ENCODE measurements at places on chromosomes 11 and 22.

DNA sequence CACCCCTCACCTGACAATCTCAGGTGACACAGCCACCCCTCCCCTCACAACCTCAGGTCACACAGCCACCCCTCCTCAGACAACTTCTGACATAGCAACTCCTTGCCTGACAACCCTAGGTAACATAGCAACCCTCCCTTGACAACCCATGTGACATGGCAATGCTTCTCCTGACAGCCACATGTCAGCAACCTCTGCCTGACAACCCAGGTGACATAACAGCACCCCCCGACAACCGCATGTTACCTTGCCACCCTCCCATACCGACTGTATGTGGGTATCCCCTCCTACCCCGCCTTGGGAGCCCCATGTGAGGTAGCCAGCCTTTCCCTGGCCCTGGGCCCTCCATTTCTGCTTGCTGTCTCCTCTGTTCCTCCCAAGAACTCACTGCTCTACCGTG, 77.7 kb upstream of the B3GAT1 start:
- no peak for DNase-seq

- DNase-seq = no peak
These were observed 418.6 kb downstream of the FAM181B start for GRCh38 chr11:82315093-82315492.

DNA sequence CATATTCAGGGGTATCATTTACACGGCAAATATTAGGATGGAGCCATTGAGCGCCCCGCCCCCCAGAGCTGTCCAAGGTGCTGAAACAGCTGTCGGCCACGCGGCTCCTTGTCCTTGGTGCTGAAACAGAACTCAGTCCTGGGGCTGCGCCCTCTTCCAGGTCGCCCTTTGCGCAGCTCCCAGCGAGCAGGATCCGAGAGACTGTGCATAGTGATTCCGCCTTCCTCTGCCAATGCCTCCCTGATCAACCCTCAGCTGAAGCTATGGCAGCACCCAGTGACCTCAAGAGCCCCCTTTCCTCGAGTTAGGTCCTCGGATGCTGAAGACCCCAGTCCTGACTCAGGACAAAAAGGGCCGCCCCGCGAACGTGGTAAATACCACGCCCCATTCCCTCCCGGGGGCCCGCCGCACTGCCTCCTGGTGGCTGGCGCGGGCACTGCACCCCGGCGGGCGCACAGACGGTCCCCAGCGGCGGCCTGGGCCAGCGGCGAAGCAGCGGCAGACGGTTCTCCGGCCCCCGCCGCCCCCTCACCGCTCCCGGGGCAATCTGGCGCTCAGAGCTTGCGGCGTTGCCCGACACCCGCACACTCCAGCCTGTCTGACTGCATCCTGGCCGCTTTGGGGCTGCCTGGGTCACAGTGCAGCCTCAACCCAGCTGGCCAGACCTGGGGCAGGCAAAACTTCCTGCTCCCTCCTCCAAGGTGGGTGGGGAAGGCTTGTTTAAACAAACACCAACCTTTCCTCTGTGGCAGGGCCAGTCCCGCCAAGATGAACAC, 13.4 kb downstream of the SYT7 start:
- DNase-seq = peak; percentile 29

- no peak for DNase-seq
These were observed 57.4 kb downstream of the CHST1 start for GRCh38 chr11:45607995-45608394.

GRCh38 chr11:9210922-9211320, 54.2 kb downstream of the DENND5A start:
- no peak for DNase-seq

DNA sequence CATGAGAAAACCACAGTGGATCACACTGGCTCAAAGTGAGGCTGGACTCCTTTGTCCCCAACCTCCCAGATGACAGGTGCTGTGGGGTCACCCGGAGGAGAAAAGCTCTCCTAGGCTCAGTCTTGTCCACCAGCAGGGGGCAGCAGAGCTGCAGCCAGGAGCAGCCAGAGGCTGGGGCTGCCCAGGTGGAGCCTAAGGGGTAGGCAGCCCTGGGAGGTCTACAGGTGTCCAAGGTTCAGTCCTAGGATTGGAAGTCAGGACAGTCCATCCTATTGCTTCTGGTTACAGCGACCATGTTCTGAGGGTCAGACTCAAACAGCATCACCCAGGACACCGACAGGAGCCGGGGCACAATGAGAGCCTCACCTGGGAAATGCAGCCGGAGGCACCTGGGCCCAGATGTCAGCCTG, 77.6 kb upstream of the IGLL5 start:
- DNase-seq = no peak

GRCh38 chr11:115338476-115338875, 165.7 kb downstream of the CADM1 start:
- no peak for DNase-seq

DNA sequence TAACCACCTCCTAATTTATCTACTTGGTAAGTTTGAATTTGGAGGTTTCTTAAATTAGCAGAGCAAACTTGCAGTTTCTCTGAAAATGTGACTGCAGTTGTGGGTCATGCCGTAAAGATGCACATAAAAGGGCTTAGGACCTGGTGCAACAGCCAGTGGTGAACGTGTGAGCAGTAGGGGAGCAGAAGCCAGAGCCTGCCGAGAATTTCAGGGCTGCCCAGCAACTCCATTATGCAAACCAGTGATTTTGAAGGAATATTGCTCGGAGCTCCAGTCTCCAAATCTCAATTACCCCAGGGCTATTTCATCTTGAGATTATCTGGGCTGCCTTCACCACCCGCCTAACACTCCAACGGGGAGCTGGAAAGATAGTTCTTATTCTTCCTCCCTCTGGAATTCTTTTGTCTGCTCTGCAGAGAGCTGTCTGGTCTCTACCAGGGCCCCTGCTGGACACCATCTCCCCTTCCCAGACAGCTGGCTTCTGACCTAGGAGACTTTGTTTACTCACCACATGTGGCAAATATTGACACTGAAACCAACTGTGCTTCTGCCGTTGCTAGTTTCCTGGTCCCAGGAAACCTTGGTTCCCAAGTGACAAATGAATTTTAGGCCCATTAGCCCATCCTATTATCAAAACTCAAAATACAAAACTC, 93.9 kb downstream of the DSCAML1 start:
- no peak for DNase-seq

DNA sequence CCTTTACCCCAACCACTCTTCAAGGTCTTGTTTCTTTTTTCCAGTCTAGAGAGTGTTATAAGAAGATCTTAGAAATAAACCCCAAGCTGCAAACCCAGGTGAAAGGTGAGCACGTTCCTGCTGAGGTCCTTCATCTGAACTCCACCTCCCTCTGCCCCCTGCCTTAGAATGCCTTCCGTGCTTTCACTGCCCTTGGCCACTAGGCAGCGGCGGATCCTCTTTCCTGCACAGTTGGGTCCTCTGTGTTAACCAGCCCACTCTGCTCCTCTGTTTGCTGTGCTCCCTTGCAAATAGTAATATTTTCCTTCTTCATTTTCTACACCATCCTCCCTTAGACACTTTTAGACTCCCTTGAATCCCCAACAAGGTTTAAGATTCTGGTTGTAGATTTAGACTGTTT, 24.3 kb downstream of the TTC12 start:
- DNase-seq = no peak

- DNase-seq = no peak
These were observed 58.3 kb downstream of the CEP164 start for GRCh38 chr11:117385906-117386305.

DNA sequence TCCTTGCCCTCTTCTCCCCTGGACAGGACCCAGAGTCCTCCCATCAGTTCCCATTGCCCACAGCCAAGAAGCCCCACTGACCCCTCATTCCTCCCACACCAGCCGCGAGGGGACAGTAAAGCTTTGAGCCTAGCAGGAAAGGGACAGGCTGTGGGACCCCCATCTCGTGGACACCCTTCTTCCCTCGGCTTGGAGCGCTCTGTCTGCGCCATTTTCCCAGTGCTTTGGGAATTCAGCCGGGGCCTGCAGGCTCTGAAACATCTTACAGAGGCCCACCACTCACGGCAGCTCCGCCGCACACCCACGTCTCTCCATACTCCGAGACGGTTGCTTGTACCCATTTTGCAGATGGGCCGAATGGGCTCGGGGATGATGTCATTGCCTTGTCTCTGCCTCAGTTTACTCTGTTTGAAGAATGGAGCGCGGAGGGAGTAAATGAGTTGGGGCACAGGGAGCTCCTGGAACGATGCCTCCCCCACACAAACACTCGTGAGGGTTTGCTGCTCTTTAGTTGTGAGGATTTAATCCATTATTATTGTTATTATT, 447.7 kb downstream of the TBC1D22A start:
- DNase-seq = no peak

DNA sequence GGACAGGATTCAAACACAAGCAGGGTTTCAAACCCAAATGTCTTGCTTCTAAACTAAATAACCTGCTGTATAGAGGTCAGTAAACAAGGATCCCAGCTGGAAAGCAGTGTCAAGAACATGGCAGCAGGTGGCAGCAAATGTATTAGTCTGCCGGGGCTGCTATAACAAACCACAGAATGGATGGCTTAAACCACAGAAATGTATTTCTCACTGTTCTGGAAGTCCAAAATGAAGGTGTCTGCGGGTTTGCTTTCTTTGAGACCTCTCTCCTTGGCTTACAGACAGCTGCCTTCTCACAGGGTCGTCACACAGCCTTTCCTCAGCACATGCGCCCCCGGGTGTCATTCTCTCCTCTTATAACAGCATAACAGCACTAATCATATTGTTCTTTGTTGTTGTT, 65.1 kb upstream of the LRRC55 start:
- DNase-seq = peak; percentile 15

GRCh38 chr11:125111001-125111342, 454 bp downstream of the TMEM218 start:
- DNase-seq = no peak

DNA sequence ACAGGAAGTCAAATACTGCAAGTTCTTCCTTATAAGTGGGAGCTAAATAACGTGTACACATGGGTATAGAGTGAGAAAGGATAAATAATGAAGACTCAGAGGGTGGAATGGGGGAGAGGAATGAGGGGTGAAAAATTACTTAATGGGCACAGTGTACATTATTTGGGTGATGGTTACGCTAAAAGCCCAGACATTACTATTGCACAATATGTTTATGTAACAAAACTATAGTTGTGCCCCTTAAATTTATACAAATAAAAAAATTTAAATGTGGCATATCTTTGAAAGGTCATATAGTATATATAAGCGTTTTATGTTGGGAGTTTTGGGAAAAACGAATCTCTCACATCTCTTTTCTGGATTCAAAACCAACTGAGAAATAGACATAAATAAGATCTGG, 96.1 kb downstream of the KIF18A start:
- DNase-seq = no peak

GRCh38 chr22:24051568-24051967, 40.5 kb downstream of the CABIN1 start:
- DNase-seq = no peak

DNA sequence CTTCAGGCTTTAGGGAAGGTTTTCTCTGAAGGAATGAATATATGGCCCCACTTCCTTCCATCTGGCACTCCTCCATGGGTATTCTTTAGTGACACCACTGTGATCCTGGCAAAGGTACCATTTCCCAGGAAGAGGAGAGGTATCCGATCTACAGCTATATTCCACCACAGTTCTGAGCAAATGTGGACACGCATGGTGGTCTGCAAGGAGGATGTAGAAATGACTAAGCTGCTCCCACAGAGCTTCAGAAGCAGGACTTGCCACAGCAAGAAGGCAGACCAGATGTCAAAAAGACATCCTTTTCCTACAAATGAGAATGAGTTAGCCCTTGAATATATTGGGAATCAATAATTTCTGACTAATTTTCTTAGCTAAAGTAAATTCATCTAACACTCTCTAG, 45.5 kb downstream of the ARFGAP2 start:
- DNase-seq = no peak

DNA sequence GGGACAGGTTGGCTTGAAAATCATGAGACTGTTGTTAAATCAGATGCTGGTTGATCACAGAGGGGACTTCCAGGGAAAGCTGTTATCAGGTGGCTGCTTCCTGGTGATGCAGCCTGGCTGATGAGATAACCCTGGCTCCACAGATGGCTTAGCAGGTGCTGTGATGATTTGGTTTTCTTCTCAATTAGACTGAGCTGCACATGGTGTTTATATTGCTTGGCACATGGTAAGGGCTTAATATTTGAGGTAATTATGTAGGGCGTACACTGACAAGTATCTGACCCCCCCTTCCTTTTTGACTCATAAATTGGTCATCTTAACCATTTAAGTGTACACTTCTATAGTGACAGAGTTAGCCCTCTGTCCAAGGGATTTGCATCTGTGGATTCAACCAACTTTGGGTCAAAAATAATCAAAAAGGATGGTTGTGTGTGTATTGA, 7.0 kb downstream of the RPS3 start:
- no peak for DNase-seq

- no peak for DNase-seq
These were observed 169.1 kb downstream of the CADM1 start for GRCh38 chr11:115334932-115335788.

DNA sequence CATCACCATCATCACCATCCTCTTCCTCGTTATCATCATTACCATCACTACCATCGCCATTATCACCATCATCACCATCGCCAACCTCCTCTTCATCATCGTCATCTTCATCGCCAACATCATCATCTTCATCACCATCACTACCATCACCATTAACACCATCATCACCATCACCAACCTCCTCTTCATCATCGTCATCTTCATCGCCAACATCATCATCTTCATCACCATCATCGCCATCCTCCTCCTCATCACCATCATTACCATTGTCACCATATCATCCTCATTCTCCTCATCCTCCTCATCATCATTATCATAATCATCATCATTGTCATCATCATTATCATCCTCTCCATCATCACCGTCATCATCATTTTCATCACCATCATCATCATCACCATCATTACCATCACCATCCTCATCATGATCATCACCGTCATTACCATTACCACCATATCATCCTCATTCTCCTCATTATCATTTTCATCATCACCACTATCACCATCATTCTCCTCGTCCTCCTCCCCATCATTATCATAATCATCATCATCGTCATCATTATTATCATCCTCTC, 1498.7 kb downstream of the TBC1D22A start:
- no peak for DNase-seq
